ENCODE measurements at places on chromosomes 11 and 22.

GRCh38 chr22:31662668-31663037 is 638 bp upstream of the PISD start:
- no peak for DNase-seq

GRCh38 chr22:24417901-24418641 is 9.3 kb upstream of the ADORA2A start:
- no peak for DNase-seq

- no peak for DNase-seq
Observed at GRCh38 chr22:49211176-49211575, 616.5 kb downstream of the BRD1 start.

GRCh38 chr11:133906241-133906640 is 50.5 kb downstream of the IGSF9B start:
- no peak for DNase-seq

- DNase-seq = no peak
Observed at GRCh38 chr11:34382532-34383276, 24.9 kb upstream of the ABTB2 start.

- DNase-seq = no peak
Observed at GRCh38 chr11:47377571-47378009, 757 bp downstream of the SPI1 start.

- DNase-seq = no peak
Observed at GRCh38 chr11:94525546-94526324, 13.5 kb downstream of the C11orf97 start.

DNA sequence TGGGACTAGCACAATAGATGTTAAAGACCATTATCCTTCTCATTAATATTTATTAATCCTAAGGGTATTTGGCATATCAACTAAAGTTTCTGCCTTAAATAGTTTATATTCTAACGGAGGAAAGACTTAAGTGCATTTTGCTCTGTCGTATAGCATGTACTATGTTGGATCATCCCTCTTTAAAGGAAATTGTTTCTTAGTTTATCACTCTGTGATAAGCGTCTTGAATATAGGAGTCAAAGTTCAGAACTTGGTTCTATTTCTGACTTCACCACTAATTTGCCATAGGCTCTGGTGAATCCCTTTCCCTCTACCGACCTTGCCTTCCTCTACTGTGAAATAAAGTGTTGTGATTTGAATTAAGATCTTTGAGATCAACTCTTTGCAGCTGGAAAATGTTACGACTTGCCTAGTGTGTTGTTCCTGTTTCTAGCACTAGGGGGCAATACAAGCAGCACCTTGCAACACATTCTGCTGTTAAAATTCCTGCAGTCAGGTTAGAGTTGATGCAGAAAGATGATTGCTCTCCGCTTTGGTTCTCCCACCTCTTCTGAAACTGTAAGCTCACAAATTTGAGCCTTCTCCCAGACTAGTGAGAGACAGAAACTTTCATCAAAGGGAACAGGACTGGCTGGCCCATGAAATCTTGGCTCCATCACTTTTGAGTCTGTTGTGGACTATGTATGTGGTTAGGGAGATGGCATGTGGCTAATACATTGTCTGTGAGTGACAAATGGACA is 27.8 kb upstream of the ZNRF3 start:
- peak; percentile 35 for DNase-seq

Measured in NCI-H1436 (cell line).